GM23338 (cell line): ENCODE measurements at places on chromosomes 3 and 15. TPM values are rescaled to one million over a fixed set of nuclear protein-coding genes. Genes with fewer than 3 reads are reported as not detected.
A peak's percentile ranks its signal among the peaks of the same experiment; 100 is the strongest.

DNA sequence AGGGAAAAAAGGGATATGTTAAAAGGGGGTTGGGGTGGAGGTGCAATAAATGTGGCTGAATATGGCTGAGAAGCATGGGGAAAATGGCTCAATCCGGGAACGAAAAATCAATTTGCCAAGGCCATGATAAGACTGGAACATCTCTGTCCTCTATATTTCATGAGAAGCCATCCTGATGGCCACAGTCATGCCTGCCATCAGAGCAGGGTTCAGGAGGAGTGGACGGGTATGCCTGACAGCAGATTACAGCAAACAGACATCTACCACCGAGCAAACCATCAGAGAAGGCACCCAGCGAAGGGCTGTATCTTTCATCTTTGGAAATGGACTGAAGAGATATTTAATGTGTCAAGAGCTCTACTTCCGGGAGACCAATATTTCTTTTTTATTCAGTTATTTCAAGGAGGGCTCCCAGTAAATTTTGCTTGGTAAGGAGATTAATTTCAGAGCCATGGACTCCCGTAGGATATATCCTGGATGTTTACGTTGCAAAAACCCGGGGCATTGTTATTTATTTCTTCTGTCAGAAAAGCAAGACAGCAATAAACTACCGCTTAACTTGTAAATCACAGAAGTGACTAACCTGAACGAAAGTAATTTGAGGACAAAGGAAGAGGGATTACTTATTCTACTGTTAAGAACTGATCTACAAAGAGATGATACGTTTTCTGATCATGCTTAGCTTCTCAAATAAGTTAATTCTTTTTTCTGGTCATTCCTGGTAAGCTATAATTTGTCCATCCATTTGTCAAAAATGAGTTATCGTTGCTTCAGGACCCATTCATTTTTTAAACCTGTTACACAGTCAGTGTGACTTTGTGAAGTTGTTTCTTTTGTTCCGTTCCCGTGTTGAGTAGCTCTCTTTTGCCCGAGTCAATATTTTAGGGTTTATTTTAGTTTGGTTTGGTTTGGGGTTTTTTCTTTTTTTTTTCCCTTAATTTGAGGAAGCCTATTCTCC, 80.6 kb upstream of the CHD2 start:
- peaks cover 57% of the 10 kb centered on the region for H3K4me1 ChIP-seq
- peak overlapping the region; percentile 46 for H3K4me3 ChIP-seq
- H3K27me3 ChIP-seq: peaks cover 12% of the 10 kb centered on the region; the same call in 1 of the 2 replicates

The C3orf49 gene
- total RNA-seq: not detected in 2 replicates

DNA sequence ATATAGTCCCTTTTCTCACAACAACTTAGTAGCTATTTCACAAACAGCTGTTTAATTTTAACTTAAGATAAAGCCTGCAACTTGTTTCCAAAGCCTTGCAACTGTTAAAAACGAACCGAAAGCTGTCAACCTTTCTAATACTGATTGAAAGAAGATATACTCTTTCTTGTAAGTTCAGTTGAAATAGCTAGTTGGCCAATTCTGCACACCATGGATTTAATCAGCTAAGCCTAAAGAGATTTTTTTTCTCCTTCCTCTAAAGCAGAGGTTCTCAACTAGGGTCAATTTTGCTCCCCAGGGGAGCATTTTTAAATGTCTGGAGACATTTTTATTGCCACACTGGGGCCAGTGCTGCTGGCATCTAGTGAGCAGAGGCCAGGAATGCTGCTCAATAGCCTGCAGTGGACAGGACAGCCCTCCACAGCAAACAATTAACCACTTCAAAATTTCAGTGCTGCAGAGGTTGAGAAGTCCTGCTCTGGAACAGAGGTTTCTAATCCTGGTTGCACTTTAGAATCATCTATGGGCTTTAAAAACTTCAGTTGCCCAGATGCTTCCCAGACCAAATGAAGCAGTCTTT, 26.2 kb downstream of the MINDY4B start:
- H3K27me3 ChIP-seq: no peaks in the 10 kb centered on the region
- H3K4me3 ChIP-seq: no peak overlapping the region
- no peak overlapping the region for H3K27ac ChIP-seq

DNA sequence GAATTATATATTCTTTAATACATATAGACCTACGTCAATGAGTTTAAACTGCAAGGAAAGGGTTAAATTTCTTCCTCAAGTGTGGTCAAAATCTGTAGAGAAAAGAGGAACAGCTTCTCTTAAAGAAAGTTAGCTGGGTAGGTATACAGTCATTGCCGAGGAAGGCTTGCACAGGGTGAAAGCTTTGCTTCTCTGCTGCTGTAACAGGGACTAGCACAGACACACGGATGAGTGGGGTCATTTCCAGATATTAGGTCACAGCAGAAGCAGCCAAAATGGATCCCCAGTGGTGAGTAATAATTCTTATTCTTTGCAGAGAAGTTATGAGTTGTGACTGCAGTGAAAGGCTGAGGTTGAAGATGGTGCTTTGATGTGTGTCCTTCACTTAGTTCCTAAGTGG, at the start of gene CD86:
CD86 (plus strand) TSS at position 148 of the 400 bp plus-strand sequence; CDS start at position 276, 128 bp downstream.
- H3K36me3 ChIP-seq: no peaks in the 10 kb centered on the region
- no peaks in the 10 kb centered on the region for H3K27me3 ChIP-seq
- H3K4me1 ChIP-seq: peaks cover 9% of the 10 kb centered on the region; the same call in 1 of the 2 replicates
- no peak for DNase-seq

DNA sequence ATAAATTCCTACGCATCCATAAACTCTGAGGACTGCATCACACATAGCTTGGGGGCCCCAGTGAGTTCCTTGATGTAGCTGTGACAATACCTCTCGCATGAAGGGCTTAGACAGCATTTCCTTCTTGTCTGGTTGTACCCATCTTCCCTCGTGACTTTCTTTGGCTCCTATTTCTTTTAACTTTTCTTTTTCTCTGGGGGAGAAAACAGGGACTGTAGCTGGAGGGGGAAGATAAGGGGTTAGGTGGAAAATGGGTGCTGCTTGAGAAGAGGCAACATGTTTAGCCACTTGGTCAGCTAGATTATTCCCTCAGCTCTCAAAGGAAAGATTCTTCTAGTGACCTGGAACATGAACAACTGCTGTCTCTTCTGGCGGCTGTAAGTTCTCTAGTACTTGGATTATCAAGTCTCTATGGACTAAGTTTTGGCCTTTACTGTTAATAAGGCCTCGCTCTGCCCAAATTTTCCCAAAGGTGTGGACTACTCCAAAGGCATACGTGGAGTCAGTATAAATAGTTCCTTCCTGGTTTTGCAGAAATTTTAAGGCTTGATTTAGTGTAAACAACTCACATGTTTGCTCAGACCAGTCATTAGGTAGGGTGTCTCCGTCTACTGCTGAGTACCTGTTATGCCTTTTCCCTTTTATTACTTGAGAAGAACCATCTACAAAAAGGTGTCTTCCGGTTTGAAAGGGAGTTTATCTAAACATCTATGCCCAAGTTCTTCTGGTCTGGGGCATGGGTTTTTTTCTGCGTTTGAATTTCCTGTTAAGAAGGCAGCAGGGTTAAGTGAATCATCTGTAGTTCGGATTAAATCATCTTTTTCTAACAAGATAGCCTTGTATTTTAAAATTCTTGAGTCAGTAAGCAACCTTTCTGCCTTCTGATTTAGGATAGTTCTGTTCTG, 21.0 kb upstream of the ATG7 start:
- no peak overlapping the region for H3K27ac ChIP-seq
- no peaks in the 10 kb centered on the region for H3K27me3 ChIP-seq
- no peaks in the 10 kb centered on the region for H3K36me3 ChIP-seq

DNA sequence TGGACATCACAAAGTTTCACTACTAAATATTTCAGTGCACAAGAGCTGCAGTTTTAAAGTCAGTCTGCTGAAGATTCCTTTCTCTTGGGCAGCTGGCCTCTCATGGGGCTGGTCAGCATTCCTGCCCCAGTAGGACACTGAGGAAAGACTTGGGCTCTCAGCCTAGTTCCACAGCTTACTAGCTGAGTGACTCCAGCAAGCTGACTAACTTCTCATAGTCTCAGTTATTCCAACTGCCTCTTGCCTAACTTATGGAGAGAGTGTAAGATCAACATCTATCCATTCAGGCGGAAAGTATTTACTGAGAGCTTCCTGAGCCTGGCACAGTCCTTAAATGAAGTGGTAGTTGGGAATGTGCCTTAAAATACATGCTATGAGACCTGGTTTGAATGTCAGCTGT, 27.0 kb downstream of the TM4SF4 start:
- no peak overlapping the region for H3K4me3 ChIP-seq
- H3K4me1 ChIP-seq: no peaks in the 10 kb centered on the region
- no peaks in the 10 kb centered on the region for H3K36me3 ChIP-seq
- DNase-seq: no peak
- H3K27ac ChIP-seq: no peak overlapping the region

GRCh38 chr3:59654123-59654479, 604.3 kb upstream of the CFAP20DC start:
- H3K36me3 ChIP-seq: no peaks in the 10 kb centered on the region
- no peaks in the 10 kb centered on the region for H3K27me3 ChIP-seq
- no peak overlapping the region for H3K27ac ChIP-seq
- no peaks in the 10 kb centered on the region for H3K4me1 ChIP-seq
- H3K4me3 ChIP-seq: no peak overlapping the region
- DNase-seq: no peak

DNA sequence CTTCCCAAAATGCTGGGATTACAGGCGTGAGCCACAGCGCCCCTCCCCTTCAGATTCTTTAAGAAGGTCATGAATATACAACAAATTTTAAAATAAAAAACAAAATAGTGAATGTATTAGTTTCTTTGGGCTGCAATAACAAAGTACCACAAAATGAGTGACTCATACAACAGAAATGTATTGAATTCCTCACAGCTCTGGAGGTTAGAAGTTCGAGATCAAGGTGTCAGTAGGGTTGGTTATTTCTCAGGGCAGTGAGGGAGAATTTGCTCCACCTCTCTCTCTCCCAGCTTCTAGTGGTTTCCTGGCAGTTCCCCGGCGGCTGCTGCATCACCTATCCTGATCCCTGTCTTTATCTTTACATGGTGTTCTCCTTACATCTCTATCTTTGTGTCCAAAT, 804.0 kb downstream of the ROBO1 start:
- no peak overlapping the region for H3K4me3 ChIP-seq
- H3K36me3 ChIP-seq: no peaks in the 10 kb centered on the region; the same call in 1 of the 2 replicates
- DNase-seq: no peak
- H3K4me1 ChIP-seq: no peaks in the 10 kb centered on the region

- no peaks in the 10 kb centered on the region for H3K4me1 ChIP-seq
- no peak overlapping the region for H3K4me3 ChIP-seq
- no peaks in the 10 kb centered on the region for H3K36me3 ChIP-seq
- no peak overlapping the region for H3K27ac ChIP-seq
Observed at GRCh38 chr3:71942432-71943187, 157.7 kb upstream of the PROK2 start.

The CLEC3B gene
- not detected in 2 replicates for total RNA-seq

GRCh38 chr3:141930801-141931200, 54.4 kb downstream of the ATP1B3 start:
- no peaks in the 10 kb centered on the region for H3K27me3 ChIP-seq
- peaks cover 7% of the 10 kb centered on the region; the same call in 1 of the 2 replicates for H3K36me3 ChIP-seq

GRCh38 chr15:45776772-45777171, 141.9 kb downstream of the SQOR start:
- H3K36me3 ChIP-seq: no peaks in the 10 kb centered on the region
- H3K27me3 ChIP-seq: no peaks in the 10 kb centered on the region
- H3K27ac ChIP-seq: no peak overlapping the region
- DNase-seq: no peak
- no peak overlapping the region for H3K4me3 ChIP-seq

The JMJD7 gene
- 8.5 and 13.8 TPM in 2 replicates for total RNA-seq

DNA sequence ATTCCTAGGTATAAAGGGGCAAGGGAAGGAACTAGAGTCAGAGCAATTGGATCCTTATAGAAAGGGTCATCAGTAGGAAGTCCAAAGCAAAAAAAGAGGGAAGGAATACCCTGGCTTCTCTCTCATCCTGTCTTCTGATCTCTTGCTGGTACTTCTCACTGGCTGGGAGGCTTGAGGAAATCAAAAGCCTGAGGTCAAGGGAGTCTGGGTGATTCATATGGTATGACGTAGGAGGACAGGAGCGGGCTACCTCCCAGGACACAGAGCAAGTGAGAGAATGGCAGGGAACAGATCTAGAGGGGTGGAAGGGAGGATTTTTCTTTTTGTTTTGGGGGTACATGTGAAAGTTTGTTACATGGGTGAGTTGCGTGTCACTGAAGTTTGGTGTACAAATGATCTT, 76.0 kb downstream of the CFAP20DC start:
- no peak overlapping the region for H3K4me3 ChIP-seq
- no peak for DNase-seq
- H3K36me3 ChIP-seq: no peaks in the 10 kb centered on the region
- no peaks in the 10 kb centered on the region for H3K4me1 ChIP-seq

GRCh38 chr15:56053046-56053400, 59.6 kb upstream of the NEDD4 start:
- H3K36me3 ChIP-seq: no peaks in the 10 kb centered on the region
- DNase-seq: no peak
- H3K4me3 ChIP-seq: no peak overlapping the region
- no peaks in the 10 kb centered on the region for H3K27me3 ChIP-seq

DNA sequence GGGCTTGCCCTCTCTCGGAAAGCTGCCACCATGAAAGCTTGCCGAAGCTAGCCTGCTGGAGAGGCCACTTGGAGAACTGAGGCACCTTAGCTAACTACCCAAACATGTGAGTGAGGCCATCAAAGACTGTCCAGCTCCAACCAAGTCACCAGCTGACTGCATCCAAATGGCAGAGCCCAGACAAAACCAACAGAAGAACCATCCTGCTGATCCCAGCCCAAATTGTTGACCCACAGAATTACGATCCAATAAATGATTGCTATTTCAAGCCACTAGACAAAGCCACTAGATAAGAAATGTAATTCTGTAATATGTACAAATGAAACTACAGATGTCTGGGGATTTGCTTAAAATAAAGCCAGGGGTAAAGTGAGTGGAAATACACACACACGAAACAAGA, 109.8 kb upstream of the TRPM1 start:
- H3K4me1 ChIP-seq: no peaks in the 10 kb centered on the region
- H3K36me3 ChIP-seq: no peaks in the 10 kb centered on the region
- no peak overlapping the region for H3K27ac ChIP-seq

The SNURF gene
- 54.0 and 63.6 TPM in 2 replicates for total RNA-seq

- no peaks in the 10 kb centered on the region for H3K27me3 ChIP-seq
- DNase-seq: no peak
- H3K36me3 ChIP-seq: no peaks in the 10 kb centered on the region
- no peaks in the 10 kb centered on the region for H3K4me1 ChIP-seq
- H3K27ac ChIP-seq: no peak overlapping the region
Observed at GRCh38 chr3:115651087-115651486, 27.8 kb downstream of the GAP43 start.
